ENCODE measurements at places on chromosomes 12 and 14.
A peak's percentile ranks its signal among the peaks of the same experiment; 100 is the strongest.

DNA sequence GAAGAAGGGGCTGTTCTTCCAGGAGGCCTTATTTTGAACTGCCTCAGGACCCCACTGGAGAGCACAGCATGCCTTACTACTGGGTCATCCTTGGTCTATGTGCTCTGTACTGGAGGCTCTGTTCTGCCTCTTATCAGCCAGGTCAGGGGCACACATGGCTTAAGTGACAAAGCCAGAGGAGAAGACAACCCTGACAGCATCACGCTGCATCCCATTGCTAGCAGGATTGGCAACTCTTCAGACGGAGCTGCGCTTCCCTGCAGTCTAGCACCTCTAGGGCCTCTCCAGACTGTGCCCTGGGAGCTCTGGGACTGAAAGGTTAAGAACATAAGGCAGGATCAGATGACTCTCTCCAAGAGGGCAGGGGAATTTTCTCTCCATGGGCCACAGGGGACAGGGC lies 17.3 kb upstream of the TIGAR start:
- no peak for DNase-seq

DNA sequence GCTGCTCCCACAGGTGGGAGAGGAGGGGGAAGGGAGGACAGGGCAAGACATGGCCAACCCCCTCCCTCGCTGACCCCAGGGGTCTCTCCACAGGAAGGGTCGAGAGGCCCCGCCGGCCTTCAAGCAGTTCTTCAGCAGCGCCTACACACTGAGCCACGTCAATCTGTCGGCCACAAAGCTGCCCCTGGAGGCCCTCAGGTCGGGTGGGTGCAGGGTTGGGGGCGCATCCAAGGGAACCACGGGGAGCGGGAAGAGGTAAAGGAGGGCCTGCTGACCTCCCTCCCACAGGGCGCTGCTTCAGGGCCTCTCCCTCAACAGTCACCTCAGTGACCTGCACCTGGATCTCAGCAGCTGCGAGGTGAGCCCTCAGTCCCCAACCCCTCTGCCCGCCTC lies 6.1 kb downstream of the CARMIL3 start:
- no peak for DNase-seq

GRCh38 chr14:87705439-87705896 lies 287.5 kb downstream of the GALC start:
- no peak for DNase-seq

DNA sequence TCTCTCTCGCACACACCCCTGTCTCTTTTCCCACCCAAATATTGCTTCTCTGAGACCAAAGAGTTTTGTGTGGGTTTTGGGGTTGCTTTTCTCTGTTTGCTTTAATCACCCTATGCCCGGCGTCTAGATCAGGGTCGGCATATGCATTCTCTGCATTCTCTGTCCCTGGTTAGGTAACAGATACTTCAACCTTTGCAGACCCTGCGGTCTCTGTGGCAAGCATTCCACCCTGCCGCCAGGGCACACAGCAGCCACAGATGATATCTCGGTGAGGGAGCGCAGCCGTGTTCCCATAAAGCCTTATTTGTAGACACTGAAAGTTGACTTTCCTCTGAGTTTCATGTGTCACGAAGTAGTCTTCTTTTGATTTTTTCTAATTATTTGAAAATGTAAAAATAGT lies 110.4 kb upstream of the FZD10 start:
- no peak for DNase-seq

GRCh38 chr12:56437430-56438176 lies 11.6 kb downstream of the TIMELESS start:
- DNase-seq, result no peak

- DNase-seq, result no peak
These were observed 27.3 kb downstream of the PNMA1 start for GRCh38 chr14:73686901-73687300.

DNA sequence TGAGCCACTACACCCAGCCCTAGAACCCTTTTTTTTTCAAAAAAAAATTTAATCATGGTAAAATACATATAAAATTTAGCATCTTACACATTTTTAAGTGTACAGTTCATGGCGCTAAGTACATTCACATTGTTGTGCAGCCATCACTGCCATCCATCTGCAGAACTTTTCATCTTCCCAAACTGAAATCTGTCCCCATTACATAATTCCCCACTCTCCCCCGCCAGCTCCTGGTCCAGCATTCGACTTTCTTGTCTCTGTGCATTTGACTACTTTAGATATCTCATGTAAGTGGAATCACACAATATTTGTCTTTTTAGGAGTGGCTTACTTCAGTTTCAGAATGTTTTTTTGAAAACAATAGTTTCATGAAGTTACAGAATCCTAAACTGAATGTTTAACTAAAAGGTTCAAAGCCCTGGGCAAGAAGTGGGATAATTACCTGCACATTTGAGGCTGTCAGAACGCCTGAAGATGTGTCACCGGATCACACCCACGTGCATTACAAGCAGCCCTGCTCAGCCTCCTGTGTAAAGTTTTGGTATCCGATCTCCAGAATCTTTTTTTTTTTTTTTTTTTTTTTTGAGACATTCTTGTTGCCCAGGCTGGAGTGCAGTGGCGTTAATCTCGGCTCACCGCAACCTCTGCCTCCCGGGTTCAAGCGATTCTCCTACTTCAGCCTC lies 12.7 kb downstream of the EML1 start:
- DNase-seq, result no peak

DNA sequence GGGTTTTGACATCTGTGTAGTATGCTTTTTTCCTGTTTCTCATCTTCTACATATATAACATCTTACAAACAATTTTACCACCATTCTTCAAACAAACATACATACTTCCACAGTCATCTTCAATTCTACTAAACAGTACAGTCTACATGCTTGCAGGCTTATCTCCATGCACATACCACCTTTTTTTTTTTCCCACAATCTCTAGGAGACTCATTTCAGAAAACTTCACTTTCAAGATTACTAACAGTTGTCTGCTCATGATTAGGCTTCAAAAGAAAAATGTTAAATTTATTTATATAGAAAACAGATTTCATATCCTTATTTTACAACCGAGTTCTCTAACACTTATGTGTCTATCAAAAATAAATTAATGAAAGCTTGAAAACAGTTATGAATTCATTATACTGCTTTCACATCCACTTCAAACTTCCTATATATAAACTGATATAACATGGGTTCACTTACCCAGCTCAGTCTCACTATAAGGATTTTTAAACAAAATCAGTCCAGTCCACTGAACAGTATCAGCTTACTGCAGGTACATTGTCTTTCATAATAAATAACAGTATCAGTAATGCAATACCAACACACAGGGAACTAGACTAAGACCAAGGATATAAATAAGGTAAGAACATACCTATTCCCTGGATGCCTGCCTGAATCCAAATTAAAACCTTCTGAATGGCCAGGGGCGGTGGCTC lies 42.5 kb downstream of the LRP6 start:
- no peak for DNase-seq

DNA sequence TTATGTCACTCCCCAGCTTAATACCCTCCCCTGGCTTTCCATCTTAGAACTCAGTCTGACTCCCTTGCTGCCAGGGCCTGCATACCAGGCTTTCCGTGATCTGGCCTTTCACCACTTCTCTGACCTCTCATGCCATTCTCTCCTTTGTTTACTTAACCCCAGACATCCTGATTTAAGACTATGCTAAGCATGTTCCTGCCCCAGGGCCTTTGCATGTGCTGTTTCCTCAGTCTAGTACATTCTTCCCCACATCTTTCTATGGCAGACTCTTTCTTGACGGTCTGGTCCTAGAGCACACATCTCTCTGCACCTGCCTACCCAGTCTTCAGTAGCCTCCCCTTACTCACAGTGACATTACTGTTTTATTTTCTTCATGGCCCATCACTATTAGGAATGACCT lies 42.2 kb downstream of the PLXNC1 start:
- DNase-seq, result no peak

DNA sequence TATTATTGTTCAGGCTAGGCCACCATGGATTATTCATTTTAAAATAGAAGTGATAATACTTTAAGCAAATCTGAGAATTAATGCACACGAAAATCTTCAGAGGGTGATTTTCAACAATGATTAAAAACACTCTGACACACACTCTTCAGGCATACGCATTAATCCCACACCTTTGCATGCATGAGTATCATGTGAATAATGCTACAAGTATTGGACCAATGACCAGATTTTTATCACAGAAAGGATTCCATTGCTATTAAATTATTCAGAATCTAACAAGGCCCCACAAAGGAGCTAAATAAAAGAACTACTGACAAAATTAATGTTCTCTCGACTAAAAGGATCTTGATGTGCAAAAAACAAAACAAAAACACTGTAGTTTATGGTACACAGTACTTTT lies 11.1 kb downstream of the EPS8 start:
- DNase-seq, result no peak

DNA sequence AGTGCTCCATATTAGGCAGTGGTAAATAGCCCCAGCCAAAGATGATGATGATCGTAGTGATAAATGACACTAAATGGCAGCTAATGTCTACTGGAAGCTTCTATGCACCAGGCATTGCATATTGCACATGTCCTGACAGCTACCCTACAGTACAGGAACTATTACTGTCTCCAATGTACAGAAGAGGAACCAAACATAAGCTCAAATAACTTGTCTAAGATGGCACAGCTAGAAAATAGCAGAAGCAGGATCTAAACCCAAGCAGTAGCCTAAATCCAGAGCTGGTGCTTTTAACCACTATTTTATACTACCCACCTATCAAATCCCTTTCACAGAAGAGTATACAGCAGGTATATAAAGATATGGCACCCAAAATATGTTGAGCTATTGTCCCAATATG lies 28.9 kb downstream of the ESR2 start:
- DNase-seq, result no peak

DNA sequence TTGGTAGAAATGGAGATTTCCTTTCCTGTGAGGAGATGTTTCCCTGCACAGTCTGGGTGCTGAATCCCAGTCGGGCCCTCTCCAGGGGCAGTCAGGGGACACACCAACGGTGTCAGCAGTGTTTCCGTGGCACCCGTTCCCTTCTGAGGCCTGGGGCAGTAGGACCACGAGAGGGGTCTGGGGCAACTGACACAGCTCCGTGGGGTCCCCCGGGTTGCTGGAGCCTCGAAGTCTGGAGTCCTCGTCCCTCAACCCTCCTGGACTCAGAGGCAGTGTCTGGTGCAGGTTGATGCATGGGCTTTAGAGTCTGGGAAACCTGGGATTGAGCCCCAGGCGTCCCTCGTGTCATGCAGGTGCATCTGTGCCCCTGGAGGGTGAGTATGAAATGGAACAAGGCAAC lies 327.3 kb downstream of the ADGRD1 start:
- no peak for DNase-seq

DNA sequence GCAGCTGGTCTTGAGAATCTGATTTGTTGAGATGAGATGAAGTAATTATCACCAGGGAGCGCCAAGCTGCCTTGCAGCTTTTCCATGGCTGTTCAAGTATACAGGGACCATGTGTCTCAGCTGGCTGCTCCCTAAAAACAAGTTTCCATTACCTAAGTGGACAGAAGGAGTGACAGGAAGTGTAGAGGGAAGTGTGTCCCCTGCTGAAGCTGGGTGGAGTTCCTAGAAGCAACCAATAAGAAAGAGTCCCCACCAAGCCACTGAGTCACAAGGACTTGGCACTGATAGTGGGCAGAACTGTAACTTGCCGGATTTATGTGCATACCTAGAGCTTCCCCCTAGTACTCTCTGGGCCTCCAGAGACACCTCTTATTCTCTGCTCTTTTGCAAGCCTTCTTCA lies 1.5 kb upstream of the GPX2 start:
- DNase-seq, result peak; percentile 34

- no peak for DNase-seq
These were observed 329.8 kb downstream of the PAWR start for GRCh38 chr12:79360936-79361335.

- no peak for DNase-seq
These were observed 27.1 kb upstream of the MANSC4 start for GRCh38 chr12:27807063-27807703.

DNA sequence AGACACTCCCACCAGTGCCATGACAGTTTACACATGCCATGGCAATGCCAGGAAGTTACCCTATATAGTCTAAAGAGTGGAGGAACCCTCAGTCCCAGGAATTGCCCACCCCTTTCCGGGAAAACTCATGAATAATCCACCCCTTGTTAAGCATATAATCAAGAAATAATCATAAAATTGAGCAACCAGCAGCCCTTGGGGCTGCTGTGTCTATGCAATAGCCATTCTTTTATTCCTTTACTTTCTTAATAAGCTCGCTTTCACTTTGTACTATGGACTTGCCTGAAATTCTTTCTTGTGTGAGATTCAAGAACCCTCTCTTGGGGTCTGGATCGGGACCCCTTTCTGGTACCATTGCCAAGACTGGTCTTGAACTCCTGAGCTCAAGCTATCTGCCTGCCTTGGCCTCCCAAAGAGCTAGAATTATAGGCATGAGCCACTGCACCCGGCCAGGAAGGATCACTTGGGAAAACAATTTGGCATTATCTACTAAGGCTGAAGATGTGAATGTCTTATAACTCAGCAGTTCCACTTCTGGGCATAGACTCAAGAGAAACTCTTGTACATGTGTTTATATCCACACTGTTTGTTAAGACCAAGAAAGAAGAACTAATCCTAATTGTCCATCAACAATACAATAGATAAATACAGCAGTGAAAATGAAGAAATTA lies 35.9 kb upstream of the CEP83 start:
- no peak for DNase-seq

GRCh38 chr12:6066651-6067050 lies 57.8 kb downstream of the VWF start:
- no peak for DNase-seq

DNA sequence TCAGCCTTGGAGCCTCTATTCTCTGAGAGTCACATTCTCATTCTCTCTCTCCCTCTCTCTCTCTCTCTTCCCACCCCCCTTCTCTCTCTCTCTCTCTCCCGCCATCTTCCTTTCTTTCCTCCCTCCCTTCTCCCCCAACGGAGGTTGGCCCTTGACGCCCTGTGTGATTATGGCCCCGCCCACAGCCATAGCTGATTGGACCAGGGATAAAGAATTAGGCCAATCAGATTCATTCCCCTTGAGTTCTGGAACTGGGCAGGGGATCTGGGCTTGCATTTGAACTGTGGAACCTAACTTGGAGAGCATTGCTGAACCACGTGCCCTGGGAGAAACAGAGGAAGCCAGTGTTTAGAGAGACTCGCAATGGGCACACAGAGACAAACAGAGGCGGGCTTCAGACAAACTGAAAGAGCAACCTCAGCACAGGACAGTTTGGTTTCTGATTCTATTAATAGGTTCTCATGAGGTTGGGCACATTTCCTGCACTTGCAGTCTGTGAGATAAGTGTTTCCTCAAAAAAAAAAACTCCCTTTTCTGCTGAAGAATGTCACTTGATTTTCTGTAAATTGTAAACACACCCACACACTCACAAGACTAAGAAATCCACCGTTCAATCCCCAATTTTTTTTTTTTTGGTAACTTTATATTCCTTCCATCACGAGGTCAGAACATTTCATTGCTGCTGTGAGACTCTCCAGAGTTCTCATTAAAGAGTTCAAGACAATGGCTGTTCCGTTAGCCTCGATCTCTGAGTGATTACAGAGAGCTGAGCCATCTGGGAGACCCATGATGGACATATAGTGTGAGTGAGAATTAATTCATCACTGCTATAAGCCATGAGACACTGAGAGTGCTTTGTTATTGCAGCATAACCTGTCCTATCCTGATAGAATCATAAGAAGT lies 3.5 kb upstream of the P2RX7 start:
- DNase-seq, result peak; percentile 27

GRCh38 chr14:23126548-23127278 lies 7.7 kb upstream of the CEBPE start:
- DNase-seq, result no peak

- DNase-seq, result no peak
These were observed 364.5 kb downstream of the PAWR start for GRCh38 chr12:79326222-79326621.
